Prostate gland (tissue), 2 donors: ENCODE measurements at places on chromosomes 6 and 20.

GRCh38 chr20:19427480-19427879, 215.0 kb downstream of the SLC24A3 start:
- DNase-seq = peak; percentile 21

DNA sequence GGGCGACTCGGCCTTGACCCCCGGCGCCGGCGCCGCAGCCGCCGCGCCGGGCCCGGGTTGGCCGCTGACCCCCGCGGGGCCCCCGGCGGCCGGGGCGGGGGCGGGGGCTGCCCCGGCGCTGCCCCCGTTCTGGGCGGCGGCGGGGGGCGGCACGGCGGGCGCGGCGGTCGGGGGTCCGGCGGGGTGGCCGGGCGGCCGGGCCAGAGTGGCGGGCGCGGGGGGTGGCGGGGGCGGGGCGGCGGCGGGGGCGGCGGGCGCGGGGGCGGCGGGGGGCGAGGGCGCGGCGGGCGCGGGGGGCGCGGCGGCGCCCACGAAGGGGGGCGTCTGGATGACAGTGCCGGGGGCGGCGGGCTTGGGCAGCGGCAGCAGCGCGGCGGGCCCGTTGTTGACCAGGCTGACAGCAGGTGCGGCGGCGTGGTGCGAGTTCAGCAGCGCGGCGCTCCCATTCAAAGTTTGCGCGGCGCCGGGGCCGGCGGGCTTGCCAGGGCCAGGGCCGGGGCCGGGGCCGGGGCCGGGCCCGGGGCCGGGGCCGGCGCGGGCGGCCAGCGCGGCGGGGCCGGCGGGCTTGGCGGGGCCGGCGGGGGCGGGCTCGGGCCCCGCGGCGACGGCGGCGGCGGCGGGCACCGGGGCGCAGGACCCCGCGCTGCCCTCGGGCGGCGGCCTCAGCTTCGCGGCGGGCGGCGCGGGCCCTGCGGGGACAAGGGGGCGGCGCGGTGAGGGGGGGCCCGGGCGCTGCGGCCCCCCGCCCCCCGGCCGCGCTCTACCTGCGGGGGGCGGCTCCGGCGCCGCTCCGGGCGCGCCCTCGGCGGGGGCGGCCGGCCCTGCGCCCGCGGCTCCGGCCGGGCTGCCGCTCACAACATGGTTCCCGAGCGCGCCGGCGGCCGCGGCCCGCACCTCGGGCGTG, 659 bp downstream of the TAF4 start:
- DNase-seq = no peak

- no peak for DNase-seq
Measured at GRCh38 chr20:20782231-20782630, 69.8 kb upstream of the RALGAPA2 start.

- no peak for DNase-seq
Measured at GRCh38 chr6:11974089-11974488, 38.0 kb upstream of the HIVEP1 start.

DNA sequence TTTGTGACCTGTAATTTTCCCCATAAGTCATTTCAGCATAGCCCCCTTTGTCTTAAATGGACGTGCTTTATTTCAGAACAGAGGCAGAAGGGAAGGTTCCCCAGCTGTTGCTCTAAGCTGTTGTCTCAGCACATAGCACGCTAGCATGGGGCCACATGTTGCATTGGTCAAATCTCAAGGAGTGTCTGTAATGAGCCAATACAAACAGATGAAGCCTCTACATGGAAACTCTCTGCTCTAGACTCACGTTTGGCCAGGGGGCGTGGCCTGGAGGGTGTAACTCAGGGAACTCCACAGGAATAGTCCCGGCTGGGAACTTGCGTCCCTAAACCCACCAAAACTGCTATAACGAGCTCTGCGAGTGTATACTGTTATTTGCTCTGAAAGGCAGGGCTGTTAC, 35.2 kb upstream of the SLC22A2 start:
- DNase-seq = peak; percentile 15

- no peak for DNase-seq
Measured at GRCh38 chr6:154448448-154449096, 61.9 kb downstream of the CNKSR3 start.

GRCh38 chr6:44292661-44293365, 20.3 kb downstream of the AARS2 start:
- DNase-seq = no peak

DNA sequence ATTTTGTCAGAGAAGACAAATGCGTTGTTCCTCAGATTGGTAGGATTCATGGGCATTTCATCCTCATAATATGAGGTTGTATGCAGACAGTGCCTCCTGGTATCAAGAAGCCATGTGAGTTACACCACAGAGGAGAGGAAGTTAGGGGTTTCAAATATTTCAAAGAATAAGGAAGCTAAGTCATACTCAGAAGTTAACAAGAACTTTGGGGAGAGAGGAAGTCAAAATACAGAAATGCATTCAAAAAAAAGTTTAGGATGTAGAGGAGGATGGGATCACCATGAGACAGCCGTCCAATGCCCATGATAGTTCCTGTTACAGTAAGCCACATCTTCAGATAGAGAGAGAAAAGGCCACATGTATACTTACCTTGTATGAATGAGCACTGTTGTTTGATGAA, 22.3 kb downstream of the HLA-DOB start:
- DNase-seq = no peak

GRCh38 chr6:124029567-124029966, 225.9 kb downstream of the NKAIN2 start:
- DNase-seq = no peak

DNA sequence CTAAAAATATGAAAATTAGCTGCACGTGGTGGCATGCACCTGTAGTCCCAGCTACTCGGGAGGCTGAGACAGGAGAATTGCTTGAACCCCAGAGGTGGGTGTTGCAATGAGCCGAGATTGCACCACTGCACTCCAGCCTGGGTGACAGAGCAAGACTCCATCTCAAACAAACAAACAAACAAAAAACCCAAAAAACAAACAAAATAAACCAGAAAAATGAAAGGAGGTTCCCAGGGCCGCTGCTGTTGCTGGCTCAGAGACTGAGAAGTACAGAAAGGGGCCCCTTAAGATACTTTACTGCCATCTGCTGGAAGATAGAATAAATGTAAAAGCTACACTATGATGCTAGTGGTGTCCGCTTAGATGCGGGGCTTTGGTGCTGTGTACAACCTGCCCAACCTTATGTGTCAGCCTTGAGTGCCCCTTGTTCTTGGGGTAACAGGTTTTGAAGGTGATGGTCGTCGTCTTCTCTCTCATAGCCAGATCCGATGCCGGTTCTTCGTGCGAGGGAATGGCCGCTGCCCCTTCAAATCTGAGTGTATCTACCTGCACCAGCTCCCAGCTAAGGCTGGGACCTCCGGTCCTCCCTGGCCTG, 2.8 kb upstream of the FANCE start:
- DNase-seq = peak; percentile 25

GRCh38 chr6:148769304-148769968, 22.6 kb downstream of the UST start:
- no peak for DNase-seq

DNA sequence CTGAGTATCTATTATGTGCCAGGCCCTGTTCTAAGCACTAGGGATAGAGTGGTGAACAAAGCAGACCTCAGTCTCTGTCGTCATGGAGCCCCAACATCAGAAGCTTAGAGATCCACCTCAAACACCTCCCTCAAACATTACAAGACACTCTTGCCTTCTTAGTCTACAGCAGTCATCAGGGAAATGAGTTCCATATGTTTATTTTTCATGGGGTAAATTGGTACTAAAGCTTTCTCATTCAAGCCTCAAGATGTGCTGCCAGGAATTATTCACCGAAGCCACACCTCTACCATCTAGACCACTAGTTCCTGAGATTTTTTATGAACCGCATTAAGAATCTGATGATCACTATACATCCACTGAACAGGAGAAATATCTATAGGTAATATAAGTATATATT, 59.0 kb upstream of the TFB1M start:
- no peak for DNase-seq

GRCh38 chr6:166708460-166708859, 81.4 kb upstream of the RPS6KA2 start:
- no peak for DNase-seq

GRCh38 chr6:159106627-159107241, 61.9 kb upstream of the TAGAP start:
- DNase-seq = peak; percentile 50
